Foreskin keratinocyte (primary cell): ENCODE measurements at places on chromosomes 7 and 10. TPM values are rescaled to one million over a fixed set of nuclear protein-coding genes. Genes with fewer than 3 reads are reported as not detected.
A peak's percentile ranks its signal among the peaks of the same experiment; 100 is the strongest.

Gene MYL10
- total RNA-seq: not detected in 2 replicates

Gene LIPN
- total RNA-seq: not detected in 2 replicates

Gene SPDYE16
- not detected in 2 replicates for total RNA-seq

Gene C7orf33
- total RNA-seq: not detected in 2 replicates

Gene CDNF
- 0.34 and 0.63 TPM in 2 replicates for total RNA-seq

Gene ATRNL1
- total RNA-seq: 0.07 TPM in 1 of 2 replicates, not detected in the other

Gene HDAC9
- total RNA-seq: 19.5 and 24.9 TPM in 2 replicates

DNA sequence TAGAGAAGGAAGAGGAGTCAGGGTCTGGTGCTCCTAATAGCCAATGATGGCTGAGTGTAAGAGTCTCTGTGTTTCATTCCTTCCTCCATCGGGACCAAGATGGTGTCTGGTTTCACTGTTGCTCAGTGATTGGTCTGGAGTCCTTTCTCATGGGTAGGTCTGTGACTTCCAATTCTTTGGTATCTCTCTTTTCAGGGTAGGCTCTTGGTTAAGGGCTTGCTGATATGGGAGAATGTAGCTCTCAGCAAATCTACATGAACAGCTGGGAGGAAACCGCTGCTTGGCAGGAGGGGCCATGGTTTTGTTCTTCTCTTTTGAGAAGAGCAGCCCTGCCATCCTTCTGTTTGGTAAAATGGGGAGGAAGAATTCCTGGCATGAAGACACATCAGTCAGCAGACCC lies 209.1 kb upstream of the PODXL start:
- DNase-seq: no peak

DNA sequence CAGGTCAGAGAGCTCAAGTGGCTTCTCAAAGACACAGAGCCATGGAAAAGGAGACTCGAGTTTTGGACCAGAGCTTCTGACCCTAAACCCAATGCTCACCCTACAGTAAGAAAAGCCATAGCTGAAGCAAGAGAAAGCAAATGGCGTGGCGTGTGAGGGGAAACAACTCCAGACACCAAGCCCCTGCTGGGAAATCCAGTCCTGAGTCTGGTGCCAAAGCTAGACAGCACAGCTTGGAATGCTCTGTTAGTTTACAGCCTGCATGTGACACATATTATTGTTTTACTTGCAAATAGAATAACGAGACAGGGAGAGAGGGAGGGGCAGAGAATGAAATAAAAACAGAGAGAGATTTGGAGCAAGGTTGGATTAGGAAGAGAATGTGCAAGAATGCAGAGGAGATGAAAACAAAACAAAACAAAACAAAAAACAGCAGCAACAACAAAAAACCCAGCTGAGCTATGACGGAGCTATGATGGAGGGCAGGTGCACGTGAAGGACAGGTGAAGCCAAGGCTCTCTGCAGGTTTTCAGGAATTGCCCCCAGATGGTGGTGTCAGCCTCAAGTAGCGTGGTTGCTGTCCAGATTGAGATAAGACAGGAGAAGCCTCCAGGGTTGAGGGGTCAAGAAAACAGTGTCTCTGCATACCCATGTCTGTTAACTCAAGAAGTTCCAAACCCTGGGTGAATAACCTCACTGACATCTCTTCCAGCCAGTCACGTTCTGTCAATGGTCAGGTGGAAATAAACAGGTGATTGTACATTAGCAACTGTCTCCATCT lies 69.7 kb upstream of the LRRC18 start:
- DNase-seq: no peak

DNA sequence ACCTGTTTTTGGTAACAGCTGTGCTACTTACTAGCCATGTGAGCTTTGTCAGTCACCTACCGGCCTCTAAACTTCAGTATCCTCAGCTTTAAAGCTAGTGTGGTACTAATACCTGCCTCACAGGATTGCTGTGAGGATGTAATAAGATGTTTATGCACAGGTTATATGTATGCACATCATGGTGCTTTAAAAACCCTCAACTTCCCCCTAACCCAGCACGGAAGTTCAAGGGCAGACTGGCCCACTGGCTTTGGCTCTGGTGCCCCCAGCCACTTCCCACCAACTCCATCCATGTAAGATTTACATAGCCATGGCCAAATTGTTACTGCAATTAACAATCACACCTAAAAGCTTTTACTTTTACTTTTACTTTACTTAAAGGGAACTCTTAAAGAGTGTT lies 676.0 kb upstream of the GALNT17 start:
- DNase-seq: no peak

DNA sequence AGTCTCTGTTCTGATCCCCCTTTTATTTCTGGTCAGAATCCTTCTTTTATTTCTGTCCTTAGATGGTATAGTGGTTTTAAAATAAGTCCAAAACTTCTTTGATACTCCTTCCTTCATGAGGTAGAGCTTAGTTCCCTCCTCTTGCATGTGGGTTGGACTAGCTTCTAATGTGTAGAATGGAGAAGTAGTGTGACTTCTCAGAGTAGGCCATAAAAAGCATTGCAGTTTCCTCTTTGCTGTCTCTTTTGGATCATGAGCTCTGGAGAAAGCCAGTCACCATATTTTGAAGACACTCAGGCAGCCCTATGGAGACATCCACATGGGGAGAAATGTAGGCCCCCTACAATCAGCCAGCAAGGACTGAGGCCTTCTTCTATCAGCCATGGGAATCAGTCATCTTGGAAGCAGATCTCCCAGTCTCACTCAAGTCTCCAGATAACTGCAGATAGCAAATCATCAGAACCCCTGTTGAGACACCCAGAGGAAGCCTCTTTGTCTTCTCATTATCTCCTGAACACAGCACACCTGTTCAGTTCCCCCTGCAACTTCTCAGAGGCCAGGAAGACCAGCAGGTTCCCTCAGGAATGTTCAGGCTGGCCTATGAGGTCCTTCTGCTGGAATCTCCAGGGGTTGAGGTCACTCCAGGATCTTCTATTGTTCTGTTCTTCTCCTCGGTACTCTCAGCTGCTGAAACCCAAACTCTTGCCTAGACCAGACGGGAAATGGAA lies 511.9 kb upstream of the ZMIZ1 start:
- DNase-seq: no peak

DNA sequence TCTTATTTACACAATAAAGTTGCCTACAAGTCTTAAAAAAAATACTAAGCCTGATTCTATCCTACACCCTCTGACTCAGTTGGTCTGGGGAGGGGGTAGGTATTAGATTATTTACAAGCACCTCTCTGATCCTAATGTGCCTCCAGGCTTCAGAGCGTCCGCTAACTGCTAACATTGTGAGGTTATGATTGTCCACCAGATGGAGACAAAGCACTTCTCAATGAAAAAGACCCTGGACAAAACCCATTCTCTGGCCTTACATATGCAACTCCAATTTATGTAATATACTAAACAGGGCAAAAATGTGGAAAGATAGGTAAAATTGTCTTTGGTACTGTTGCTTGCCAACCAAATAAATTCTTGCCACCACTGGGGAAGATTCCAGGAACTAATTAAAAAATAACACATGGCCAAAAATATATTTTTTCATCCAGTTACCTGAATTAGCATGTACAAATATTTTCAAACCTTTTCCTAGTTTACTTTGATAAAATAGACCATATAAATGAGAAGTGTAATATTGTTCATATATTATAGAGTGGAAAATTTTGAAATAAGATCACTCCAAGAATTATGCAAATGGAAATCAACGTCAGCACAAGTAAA lies 92.4 kb downstream of the KIF20B start:
- peak; percentile 14 for DNase-seq

DNA sequence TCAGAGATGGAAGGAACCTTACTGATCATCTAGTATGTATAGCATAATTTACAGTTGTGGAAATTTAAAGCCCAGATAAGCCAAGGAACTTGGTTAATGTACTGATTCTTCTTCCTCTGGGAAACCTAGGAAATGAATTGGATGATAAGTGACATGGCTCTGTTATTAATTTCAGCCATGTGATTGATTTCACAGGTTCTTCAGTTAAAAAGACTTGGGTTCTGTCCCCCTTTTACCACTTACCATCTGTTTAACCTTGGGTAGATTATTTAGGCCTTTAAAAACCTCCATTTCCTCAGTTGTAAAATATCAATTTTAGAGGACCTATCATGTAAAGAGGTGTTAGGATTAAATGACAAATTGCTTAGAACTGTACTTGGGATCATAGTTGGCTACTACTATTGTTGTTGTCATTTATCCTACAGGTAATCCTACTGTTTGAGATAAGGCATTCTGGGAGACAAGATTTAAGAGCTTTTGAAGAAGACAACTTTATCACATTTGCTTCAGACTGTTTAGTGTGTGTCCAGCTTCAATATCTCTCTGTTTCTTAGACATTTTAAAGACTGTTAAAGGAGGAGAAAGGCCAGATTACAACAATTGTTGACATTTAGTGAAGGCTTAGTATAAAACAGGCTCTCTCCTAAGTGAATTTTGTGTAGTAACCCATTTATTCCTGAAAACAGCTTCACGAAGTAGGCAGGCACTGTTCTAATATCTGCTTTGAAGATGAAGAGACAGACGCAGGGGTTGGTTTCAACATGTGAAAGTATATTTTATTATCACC lies 997.1 kb upstream of the C7orf33 start:
- DNase-seq: no peak

- DNase-seq: peak; percentile 79
Measured at GRCh38 chr10:32298075-32298812, 48.7 kb downstream of the EPC1 start.

DNA sequence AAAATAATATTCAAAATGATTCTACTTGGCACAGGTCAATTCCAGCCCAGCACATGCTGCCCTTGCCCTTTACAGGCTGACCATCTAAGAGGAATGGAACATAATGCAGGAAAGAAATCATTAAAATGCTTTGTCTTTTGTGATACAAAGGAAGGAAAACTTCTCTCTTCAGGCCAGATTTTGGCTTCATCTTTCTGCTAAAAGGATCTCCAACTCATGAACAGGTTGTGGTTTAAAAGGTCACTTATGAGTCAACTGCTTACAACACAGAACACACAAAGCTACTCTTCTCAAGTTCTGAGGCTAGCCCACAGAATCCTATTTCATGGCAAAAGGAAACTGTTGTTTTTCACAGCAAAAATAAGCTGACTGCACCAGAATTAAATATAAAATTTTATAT lies 197.1 kb downstream of the DOCK4 start:
- DNase-seq: peak; percentile 41

DNA sequence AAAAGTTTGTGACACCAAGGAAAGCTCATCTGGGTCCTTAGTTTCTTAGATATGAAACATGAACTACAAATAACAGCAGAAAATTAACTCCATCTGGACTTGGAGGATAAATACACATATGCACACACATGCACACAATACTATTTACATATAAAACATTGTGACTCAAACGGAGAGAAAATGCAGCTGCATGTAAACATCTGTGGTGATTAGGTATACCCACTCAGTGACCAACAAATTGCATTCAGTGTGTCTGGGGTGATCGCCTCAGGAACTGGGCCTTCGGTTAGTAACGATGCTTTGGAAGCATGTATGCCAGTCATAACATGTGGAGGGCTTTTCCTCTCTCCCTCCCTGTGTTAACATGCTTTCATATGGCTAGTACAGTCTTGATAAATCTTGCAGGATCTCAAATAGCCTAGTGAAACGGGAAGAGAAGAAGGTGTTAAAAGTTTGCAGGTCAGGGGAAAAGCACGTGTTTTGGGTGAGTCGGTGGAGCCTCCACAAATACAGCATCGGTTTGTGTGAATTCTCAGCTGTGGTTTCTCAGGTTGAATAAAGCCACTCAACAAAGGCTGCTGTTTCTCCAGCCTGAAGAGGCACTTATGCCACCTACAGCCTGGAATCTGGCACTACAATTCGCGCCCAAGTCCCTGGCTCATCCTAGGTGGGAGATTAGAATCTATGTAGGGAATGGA lies 8.7 kb upstream of the GLRX3 start:
- peak; percentile 83 for DNase-seq

DNA sequence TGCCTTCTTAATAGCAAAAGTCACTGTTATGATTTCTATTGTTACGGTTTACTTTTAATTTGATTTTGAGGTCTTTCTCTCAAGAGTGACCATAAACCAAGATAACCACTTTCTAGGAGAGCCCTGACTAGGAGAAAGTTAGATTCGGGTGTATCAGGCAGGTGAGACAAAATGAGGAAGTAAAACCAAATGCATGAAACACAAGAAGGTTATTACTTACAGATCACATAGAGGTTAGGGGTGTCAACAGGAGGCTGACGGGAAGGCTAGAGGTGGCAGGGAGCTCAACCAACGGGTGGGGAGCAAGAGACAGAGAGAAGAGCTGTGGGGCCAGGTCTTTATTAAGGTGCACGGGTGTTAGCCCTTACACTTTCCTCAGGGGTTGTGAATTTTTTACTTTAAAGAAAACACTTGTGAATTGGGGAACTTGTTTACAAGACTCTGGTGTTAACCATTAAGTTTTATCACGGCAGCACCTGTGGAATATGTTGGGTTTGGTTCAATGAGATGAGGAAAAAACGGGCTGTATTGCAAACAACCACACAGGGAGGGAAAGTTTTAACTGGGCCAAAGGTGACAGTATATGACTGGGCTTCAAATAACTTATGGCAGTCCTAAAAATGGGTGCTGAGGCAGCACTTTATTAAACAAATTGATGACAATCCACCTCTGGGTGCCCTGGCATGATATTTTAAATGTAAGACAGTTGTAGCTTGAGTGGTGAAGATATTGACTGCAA lies 154.9 kb downstream of the SDHAF3 start:
- DNase-seq: no peak

GRCh38 chr10:73239908-73240307 lies 7.1 kb downstream of the DNAJC9 start:
- no peak for DNase-seq

DNA sequence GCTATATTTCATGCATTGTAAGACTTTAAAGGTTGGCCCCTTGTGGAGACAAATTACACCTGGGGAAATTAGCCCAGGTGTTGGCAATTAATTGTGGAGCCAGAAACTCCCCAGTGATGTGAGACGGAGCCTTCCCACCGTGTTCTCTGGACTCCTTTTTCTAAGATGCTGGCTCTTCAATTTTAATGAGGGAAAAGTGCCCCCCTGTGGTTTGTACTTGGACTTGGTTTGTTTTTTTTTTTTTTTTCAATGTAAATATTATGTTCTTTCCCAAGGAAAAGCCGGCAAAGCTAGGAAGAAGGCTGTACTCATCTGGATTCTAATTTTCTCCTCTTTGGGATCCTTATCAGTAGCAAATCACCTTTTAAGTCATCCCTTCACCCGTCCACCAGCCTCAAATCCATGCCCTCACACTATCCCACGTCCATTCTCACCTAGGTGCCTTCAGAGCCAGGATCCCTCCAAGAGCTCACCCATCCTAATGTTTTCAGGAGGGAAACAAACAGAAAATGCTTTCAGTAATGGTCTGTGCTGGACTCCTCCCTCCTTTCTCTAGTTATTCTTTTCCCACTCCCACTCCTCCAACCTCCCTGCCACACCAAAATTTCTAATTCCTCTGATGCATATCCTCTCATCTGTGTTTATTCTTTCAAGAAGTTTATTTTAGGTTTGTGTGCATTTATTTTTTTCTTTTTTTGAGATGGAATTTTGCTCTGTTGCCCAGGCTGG lies 20.4 kb upstream of the ST8SIA6 start:
- DNase-seq: no peak

- no peak for DNase-seq
Measured at GRCh38 chr7:6487184-6487545, 39.4 kb upstream of the DAGLB start.

DNA sequence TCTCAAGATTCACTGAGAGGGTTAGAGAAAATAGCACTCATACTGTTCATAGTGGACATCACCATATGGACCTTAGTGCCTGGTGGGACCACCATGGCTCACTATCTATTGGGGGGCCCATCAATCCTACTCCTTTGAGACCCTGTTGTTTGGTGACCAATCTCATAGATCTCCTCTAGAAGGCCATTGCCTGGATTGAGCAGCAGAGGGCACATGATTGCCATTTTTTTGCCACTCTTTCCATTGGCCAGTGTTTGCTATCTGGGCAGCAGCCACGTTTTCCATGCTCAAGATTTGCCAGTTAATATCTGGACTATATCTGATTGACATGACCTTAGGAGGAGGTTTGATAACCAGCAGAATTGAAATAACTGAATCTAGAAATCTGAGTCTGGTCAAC lies 244.5 kb downstream of the ITGB1 start:
- no peak for DNase-seq
